ENCODE measurements at places on chromosomes 11 and 22.
A peak's percentile ranks its signal among the peaks of the same experiment; 100 is the strongest.

GRCh38 chr11:123407130-123407995, 22.7 kb upstream of the GRAMD1B start:
- H3K4me3 ChIP-seq, result no peak overlapping the region
- H3K27me3 ChIP-seq, result no peaks in the 10 kb centered on the region
- no peak for DNase-seq
- no peaks in the 10 kb centered on the region for H3K4me1 ChIP-seq

DNA sequence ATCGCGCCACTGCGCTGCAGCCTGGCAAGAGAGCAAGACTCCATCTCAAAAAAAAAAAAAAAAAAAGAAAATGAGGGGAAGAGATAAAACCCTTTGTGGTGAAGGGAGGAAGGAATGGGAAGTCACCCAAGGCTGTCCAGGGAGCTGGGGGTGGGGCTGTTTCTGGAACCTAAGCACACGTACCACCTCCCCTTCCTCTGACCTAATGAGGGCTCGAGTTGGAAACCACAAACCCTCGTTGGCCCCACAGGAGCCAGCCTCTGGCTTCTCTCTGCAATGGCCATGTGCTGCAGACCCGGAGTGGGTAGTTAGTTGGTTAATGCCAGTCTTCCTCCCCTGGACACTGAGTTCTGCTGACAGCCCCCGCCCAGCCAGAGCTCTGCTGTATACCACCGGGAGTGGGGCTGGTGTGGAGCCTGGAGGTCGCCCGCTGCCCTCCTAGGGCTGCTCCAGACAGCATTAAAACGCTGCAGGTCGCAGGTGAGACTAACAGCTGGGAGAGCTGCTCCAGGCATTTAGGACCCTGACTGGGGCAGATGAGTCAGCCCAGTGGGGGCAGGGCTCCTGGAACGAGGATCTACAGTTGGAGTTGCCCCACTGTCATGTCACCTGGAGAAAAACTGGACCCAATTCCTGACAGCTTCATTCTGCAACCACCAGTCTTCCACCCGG, at the start of gene LGALS12:
Gene LGALS12, plus strand, starts transcription at position 228 of the 672 bp plus-strand sequence. Its CDS starts 375 bp downstream, at position 603.
- DNase-seq, result no peak
- no peaks in the 10 kb centered on the region for H3K36me3 ChIP-seq
- H3K27me3 ChIP-seq, result no peaks in the 10 kb centered on the region
- H3K27ac ChIP-seq, result no peak within 1 kb of the TSS
- H3K4me3 ChIP-seq, result no peak within 1 kb of the TSS
- no peaks in the 10 kb centered on the region for H3K4me1 ChIP-seq

DNA sequence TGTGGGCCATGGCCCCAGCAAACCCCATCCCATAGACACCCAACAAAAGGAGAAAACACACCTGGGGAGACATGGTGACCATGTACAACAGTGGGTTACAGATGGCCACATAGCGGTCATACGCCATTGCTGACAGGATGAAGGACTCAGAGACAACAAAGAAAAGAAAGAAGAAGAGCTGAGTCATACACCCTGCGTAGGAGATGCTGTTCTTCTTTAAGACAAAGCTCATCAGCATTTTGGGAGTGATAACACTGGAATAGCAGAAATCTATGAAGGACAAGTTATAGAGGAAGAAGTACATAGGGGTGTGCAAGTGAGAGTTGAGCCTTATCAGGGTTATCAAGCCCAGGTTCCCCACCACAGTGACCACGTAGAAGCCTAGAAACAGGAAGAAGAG, 4.9 kb downstream of the OR8B8 start:
- no peak overlapping the region for H3K27ac ChIP-seq
- no peak overlapping the region for H3K4me3 ChIP-seq
- peaks cover 3% of the 10 kb centered on the region for H3K27me3 ChIP-seq

GRCh38 chr11:35337136-35337913, 82.0 kb downstream of the SLC1A2 start:
- peak overlapping the region; percentile 73 for H3K27ac ChIP-seq
- no peak overlapping the region for H3K4me3 ChIP-seq
- H3K36me3 ChIP-seq, result no peaks in the 10 kb centered on the region
- DNase-seq, result peak; percentile 59

- DNase-seq, result no peak
- no peaks in the 10 kb centered on the region for H3K4me1 ChIP-seq
- no peak overlapping the region for H3K27ac ChIP-seq
- no peaks in the 10 kb centered on the region for H3K36me3 ChIP-seq
- peaks cover 26% of the 10 kb centered on the region for H3K27me3 ChIP-seq
Measured at GRCh38 chr22:25970374-25970911, 198.8 kb upstream of the SEZ6L start.

DNA sequence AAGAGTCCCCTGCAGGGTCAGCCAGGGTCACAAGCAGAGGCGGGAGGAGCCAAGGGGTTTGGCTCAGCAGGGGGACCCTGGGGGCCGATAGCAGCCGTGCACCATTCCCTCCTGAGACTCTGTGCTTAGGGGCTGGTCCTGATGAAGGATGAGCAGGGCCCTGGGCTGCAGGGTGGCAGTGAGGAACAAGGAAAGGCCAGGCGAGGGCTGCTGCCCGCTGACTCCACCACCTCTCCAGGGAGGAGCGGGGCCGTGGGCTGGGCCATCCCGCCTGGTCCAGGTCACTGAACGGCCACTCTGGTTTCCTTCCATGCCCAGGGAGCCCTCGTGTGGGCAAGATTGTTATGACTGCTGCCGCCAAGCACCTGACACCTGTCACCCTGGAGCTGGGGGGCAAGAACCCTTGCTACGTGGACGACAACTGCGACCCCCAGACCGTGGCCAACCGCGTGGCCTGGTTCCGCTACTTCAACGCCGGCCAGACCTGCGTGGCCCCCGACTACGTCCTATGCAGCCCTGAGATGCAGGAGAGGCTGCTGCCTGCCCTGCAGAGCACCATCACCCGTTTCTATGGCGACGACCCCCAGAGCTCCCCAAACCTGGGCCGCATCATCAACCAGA, 9.2 kb upstream of the NDUFS8 start:
- H3K36me3 ChIP-seq, result peaks cover 10% of the 10 kb centered on the region
- DNase-seq, result no peak
- peaks cover 6% of the 10 kb centered on the region for H3K4me1 ChIP-seq
- no peak overlapping the region for H3K4me3 ChIP-seq
- H3K27me3 ChIP-seq, result no peaks in the 10 kb centered on the region

- no peaks in the 10 kb centered on the region for H3K4me1 ChIP-seq
- H3K36me3 ChIP-seq, result no peaks in the 10 kb centered on the region
- H3K27me3 ChIP-seq, result peaks cover 5% of the 10 kb centered on the region
- no peak overlapping the region for H3K27ac ChIP-seq
- H3K4me3 ChIP-seq, result no peak overlapping the region
Measured at GRCh38 chr22:24455751-24456426, 28.5 kb downstream of the ADORA2A start.

- no peaks in the 10 kb centered on the region for H3K36me3 ChIP-seq
- H3K27me3 ChIP-seq, result no peaks in the 10 kb centered on the region
- H3K4me3 ChIP-seq, result no peak overlapping the region
- no peak overlapping the region for H3K27ac ChIP-seq
- no peak for DNase-seq
Measured at GRCh38 chr11:12657336-12657735, 16.9 kb upstream of the TEAD1 start.

DNA sequence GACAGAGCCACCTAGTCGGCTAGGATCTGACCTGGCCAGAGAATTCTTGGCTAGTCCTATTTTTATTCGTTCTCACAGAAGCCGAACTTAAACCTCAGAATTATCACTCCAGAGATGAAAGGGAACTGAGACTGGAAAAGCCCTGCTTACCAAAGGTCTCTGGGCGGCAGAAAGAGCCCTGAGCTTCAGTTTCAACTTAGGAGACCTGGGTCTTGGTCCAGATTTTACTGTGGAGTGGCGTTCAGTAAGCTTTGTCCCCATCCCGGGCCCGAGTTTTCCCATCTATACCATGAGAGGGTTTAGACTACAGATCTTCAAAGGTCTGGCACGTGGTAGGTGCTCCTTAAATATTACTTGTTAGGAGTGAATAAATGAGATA, 516 bp downstream of the NEU3 start:
- no peaks in the 10 kb centered on the region for H3K27me3 ChIP-seq
- peak overlapping the region; percentile 47 for H3K27ac ChIP-seq
- DNase-seq, result no peak
- H3K4me1 ChIP-seq, result peaks cover 5% of the 10 kb centered on the region

DNA sequence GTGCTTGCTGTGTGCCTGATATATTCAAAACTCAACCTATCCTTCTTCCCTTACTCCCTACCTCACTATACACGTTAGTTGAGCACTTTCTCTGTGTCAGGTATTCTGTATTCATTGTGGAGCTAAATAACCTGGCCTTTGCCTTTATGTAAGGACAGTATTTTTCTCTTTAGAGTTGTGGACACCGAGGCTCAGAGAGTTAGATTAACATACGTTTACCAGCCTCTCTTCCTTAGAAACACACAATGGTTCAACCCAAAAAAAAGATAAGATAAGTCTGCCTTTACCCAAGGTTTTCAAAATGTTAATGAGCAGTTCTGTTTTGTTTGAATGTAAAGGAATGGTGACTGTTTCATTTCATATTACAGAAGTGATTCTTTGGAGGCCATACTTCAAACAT, 45.0 kb downstream of the CBL start:
- H3K27ac ChIP-seq, result no peak overlapping the region
- H3K27me3 ChIP-seq, result no peaks in the 10 kb centered on the region
- no peaks in the 10 kb centered on the region for H3K4me1 ChIP-seq
- H3K4me3 ChIP-seq, result no peak overlapping the region

GRCh38 chr22:18906896-18907295, 776 bp downstream of the DGCR6 start:
- DNase-seq, result no peak
- no peak overlapping the region for H3K4me3 ChIP-seq
- no peaks in the 10 kb centered on the region for H3K27me3 ChIP-seq

GRCh38 chr11:76861490-76861953, 804 bp downstream of the ACER3 start:
- peak overlapping the region; percentile 57 for H3K27ac ChIP-seq
- peaks cover 8% of the 10 kb centered on the region for H3K4me1 ChIP-seq
- H3K27me3 ChIP-seq, result no peaks in the 10 kb centered on the region
- H3K4me3 ChIP-seq, result peak overlapping the region; percentile 85
- DNase-seq, result no peak

DNA sequence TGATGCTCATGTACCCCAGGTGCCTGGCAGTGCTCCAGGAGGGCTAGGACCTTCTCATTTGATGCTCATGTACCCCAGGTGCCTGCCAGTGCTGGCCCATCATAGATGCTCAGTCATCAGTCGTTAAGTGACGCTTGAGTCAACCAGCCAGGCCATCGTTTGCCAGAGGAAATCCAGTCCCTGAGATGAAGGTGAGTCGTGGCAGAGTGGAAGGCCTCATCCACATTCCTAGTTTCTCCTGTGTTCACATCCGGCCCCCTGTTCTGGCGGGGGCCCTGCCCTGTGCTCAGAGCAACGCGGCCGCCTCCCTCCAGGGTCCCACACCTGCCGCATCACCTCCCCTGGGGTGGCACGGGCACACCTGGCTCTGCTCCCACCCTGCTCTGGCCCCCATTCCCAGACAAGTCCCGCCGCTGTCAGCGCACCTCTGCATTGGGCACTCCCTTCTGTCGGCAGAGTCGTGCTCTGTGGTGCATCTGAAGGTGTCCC, 279.9 kb downstream of the BRD1 start:
- H3K27me3 ChIP-seq, result peaks cover 10% of the 10 kb centered on the region
- H3K36me3 ChIP-seq, result no peaks in the 10 kb centered on the region
- no peaks in the 10 kb centered on the region for H3K4me1 ChIP-seq
- DNase-seq, result no peak

DNA sequence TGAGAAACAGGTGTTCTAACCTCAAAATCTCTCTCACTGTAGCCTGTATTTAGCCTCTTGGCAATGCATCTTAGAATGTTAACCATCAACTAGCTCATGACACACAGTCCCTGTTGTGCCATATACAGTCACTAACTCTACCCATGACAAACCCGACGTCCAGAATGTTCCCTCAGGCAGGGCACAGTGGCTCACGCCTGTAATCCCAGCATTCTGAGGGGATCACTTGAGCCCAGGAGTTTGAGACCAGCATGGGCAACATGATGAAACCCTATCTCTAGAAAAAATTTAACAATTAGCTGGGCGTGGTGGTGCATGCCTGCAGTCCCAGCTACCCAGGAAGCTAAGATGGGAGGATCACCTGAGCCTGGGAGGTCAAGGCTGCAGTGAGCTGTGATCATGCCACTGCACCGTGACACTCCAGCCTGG, 18.2 kb upstream of the CCDC34 start:
- no peak for DNase-seq
- no peak overlapping the region for H3K4me3 ChIP-seq
- H3K36me3 ChIP-seq, result peaks cover 60% of the 10 kb centered on the region

GRCh38 chr22:36478966-36479365, 2.5 kb downstream of the TXN2 start:
- no peaks in the 10 kb centered on the region for H3K27me3 ChIP-seq
- DNase-seq, result no peak
- H3K27ac ChIP-seq, result no peak overlapping the region
- H3K4me1 ChIP-seq, result peaks cover 2% of the 10 kb centered on the region
- H3K4me3 ChIP-seq, result no peak overlapping the region
